ENCODE measurements at places on chromosomes 2 and 18.
A peak's percentile ranks its signal among the peaks of the same experiment; 100 is the strongest.

GRCh38 chr2:145931781-145932395 is 1412.0 kb upstream of the ZEB2 start:
- DNase-seq = no peak

- no peak for DNase-seq
Measured at GRCh38 chr2:133433455-133434451, 134.5 kb downstream of the NCKAP5 start.

DNA sequence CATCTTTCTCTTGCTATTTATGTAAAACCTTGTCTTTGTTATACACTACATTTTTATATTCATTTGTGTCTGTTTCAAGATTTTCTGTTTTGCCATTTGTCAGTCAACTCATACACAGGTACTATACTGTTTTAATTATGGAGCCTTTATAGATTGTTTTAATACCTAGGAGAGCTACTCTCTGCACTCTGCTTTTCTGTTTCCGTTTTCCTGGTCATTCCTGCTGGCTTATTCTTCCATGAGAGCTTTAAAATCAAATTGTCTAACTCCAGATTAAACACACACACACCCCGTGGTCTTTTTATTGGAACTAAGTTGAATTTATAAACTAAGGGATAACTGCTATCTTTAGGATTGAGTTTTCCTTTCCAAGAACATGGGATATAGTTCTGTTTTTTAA is 161.2 kb downstream of the RTN4 start:
- no peak for DNase-seq

- DNase-seq = no peak
Measured at GRCh38 chr18:80213182-80213581, 34.1 kb downstream of the PARD6G start.

- peak; percentile 57 for DNase-seq
Measured at GRCh38 chr2:149422337-149422990, 92.1 kb downstream of the LYPD6 start.

DNA sequence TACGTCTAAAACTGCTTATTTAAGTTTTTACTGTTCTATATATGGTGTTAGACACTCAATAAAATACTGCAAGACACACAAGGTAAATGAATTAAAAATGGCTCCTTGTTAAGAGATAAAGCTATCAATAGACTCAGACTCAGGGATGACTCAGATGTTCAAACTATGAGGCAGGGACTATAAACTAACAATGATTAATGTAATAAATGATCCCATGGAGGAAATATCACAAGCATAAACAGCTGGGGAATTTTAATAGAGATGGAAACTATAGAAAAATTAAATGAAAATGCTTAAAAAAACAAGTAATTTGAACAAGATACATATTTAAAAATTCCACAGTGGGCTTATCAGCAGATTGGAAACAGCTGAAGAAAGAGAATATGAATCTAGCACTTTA is 650.8 kb downstream of the DCDC2C start:
- DNase-seq = no peak

Data from NCI-H460 (cell line).